ENCODE measurements at places on chromosomes 11 and 22.
A peak's percentile ranks its signal among the peaks of the same experiment; 100 is the strongest.

DNA sequence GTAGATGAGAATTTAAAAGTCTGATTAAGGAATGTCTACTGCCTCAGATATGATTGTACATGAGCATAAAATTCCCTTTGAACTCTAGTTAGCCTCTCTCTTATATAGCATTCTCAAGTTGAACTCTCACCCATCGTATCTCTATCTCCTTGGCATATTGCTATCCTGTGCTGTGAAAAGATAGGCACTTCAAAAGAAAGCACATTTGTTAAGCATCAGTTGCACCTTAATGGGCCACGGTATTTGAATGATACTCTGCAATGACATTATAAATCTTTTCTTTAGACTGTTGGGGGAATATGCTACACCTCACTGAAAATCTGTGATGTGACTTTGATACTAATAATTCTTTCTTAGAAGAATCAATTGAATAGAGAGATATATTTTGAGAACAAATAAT is 570.7 kb downstream of the JRKL start:
- no peak for DNase-seq

DNA sequence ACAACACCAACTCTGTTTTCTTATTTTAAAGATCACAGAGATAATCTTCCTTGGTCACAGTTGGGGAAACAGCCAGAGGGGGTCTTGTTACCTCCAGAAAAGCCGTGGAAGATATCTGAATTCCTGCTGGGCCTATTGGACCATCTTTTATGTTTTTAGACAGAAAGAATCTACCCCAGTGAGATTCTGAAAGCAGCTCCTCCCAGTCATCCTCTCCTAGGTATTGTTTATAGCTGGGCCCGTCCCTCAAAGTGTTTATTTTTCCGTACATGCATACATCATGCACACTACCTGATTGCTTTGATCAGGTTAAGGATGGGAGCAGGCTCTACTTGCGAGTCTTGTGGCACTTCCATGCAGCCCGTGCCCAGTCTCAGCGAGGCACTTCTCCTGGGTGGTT is 742.4 kb downstream of the NTM start:
- DNase-seq, result no peak

GRCh38 chr22:28843633-28844032 is 39.7 kb upstream of the ZNRF3 start:
- DNase-seq, result no peak

DNA sequence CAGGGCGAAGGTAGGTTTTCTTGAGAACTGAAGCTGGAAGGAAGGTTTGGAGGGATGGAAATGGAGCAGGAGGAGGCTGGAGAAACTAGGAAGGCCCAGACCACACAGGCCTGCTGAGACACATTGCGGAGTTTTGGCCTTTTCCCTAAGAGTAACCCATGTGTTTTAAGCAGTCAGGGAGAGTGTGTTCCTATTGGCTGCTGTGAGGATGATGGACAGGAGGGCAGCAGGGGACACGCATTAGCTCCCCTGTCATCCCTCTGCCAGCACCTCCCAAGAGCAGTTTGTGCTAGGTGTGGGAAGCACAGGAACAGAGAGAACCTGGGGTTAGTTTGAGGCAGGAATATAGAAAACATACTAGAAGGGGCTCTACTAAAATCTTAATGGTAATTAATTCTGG is 842.1 kb downstream of the TBC1D22A start:
- no peak for DNase-seq

- DNase-seq, result no peak
Measured at GRCh38 chr22:25156736-25157135, 42.9 kb upstream of the CRYBB3 start.

GRCh38 chr11:83014951-83015350 is 56.7 kb downstream of the RAB30 start:
- DNase-seq, result no peak

GRCh38 chr22:39248254-39248653 is 3.5 kb upstream of the PDGFB start:
- DNase-seq, result no peak

- no peak for DNase-seq
Measured at GRCh38 chr11:78791964-78792363, 217.3 kb upstream of the NARS2 start.

- DNase-seq, result no peak
Measured at GRCh38 chr11:82458761-82459160, 274.9 kb downstream of the FAM181B start.

GRCh38 chr11:116707161-116707629 is 65.6 kb downstream of the BUD13 start:
- DNase-seq, result no peak

- no peak for DNase-seq
Measured at GRCh38 chr11:77269484-77270123, 31.9 kb downstream of the GDPD4 start.

GRCh38 chr11:43542750-43543712 is 137.5 kb upstream of the HSD17B12 start:
- DNase-seq, result no peak

- no peak for DNase-seq
Measured at GRCh38 chr11:21258414-21258813, 589.0 kb downstream of the NELL1 start.

GRCh38 chr22:32088084-32088483 is 45.0 kb downstream of the SLC5A1 start:
- DNase-seq, result no peak

DNA sequence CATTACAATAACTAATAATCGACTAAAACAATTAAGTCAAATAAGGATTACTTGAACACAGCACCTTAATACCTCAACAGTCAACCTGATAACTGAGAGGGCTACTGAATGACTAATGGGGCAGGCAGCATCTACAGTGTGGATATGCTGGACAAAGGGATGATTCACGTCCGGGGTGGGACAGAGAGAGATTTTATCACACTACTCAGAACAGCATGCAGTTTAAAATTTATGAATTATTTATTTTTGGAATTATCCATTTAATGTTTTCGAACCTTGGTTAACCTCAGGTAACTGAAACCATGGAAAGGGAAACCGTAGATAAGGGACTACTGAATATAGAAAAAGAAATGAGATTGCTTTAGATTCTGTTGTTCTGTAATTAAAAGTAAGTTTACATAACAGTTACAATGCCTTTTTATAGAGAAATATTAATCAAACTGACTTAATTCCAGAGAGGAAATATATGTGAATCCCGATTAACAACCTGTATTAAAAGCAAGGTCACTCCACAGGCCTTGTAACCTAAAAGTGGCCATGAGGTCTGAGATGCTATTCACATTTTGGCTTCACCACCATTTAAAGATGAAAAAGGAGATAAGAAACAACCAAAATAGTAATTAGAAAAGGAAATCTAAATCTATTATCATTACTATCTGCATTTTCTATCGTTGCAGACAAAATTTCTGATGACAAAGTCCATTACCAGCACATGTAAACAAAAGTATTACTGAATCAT is 119.0 kb upstream of the TP53AIP1 start:
- no peak for DNase-seq

DNA sequence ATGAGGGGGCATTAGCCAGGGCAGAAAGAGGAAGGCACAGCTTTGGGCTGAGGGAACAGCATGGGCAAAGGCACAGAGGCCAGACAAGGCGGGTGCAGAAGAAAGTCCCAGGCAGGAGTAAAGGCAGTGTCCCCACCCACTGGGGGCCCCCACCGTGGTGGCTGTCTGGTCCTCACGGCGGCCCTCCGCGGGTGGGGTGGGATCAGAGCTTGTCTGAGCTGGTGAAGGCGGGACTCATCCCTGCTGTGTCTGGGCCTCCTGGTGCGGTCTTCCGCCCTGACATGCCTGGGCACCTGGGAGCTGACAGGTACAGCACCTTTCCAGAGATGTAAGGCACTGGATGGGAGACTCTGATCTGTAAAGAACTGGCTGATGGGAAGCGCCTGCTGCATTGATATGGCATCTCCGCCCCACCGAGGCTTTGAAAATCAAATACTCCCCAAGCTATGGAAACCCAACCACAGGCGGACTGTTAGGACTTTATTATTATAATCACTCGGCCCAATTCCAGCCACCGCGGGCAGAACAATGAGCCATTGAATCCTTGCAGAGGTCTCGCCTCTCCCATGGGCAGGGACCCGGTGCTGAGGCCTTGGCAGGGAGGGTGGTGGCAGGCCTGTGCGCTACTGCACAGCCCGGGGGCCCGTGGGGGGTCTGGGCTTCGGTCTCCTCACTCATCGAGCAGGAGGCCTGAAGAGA is 14.2 kb upstream of the GNB1L start:
- DNase-seq, result no peak

DNA sequence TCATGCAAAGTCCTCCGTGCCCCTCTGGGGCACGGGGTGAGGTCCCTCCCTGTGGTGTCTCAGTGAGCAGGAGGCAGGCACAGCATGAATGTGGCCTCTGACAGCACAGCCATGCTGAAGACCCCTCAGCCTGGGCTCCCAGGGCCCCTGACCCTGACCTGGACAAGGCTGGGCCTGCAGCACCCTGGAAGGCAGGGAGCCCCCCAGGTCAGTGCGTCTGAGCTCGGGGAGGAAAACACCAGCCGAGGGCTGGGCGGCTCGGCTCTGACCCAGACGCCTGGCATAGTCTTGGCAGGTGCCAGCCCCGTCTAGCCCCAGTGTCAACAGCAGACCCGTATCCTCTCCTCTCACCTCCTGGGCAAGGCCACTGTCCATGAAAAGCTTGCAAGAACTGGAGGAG is 1276.6 kb downstream of the BRD1 start:
- no peak for DNase-seq

- DNase-seq, result peak; percentile 90
Measured at GRCh38 chr11:119106564-119107537, at the start of gene C2CD2L. TSS of gene C2CD2L (plus strand) at chr11:119107344. CDS start at chr11:119107742, 398 bp downstream.

DNA sequence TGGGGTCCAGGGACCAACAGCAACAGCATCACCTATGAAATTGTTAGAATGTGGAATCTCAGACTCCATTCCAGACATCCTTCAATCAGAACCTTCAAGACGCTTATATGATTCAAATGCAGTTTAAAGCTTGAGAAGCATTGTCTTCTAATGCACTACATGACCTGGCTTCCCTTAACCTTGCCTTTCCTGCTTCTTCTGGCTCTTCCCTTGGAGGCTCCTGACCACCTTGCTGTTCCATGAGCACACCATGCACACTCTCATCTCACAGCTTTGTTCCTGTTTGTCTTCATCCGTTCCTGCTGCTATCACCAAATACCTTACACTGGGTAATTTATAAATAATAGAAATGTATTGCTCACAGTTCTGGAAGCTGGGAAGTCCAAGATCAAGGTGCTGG is 26.1 kb downstream of the ZC3H12C start:
- DNase-seq, result no peak

DNA sequence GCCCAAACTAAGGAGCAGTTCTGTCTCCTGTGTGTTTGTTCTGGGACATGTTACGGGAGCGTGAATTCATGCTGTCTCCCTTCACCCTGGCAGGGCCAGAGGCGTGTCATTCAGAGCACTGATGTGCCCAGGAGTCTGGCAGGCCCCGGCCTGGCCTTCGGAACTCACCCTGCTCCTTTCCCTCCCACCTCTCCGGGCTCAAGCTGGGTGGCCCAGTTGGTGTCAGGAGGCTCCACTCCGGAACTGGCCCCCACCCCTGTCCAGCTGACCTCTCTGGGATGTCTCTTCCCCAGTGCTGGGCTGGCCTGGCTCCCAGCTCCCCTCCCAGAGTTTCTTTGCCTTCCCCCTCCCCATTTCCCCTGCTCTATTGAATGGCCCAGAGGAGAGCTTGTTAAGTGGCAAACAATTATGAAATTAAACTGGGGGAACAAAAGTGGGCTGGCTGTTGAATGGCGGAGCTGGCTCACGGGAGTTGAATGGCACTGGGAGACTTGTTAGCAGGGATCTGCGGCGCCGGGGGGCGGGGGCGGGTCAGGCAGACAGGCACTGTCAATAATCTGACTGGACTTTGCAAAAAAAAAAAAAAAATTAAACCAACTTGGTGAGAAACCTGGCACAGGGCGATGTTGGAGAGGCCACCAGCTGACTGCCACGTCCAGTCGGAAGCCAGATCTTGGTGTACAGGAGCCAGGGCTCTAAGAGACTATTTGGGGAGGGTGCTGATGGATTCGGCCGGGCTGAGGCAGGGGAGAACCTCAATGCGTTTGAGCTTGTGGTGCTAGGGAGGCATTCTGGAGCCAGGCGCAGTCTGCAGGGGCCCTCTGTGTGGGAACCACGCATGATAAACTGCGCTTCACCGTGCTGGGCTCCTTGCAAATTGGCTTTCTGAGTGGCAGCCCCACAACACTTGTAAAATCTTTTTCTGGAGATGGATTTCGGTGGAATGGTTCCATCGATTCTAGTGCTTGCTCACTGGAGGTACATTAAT is 1.3 kb downstream of the MPPED1 start:
- no peak for DNase-seq

- peak; percentile 65 for DNase-seq
Measured at GRCh38 chr22:26589845-26590736, at the start of gene TPST2. TSS of gene TPST2 (minus strand) at chr22:26590132. CDS start at chr22:26541630, 48,502 bp downstream.

DNA sequence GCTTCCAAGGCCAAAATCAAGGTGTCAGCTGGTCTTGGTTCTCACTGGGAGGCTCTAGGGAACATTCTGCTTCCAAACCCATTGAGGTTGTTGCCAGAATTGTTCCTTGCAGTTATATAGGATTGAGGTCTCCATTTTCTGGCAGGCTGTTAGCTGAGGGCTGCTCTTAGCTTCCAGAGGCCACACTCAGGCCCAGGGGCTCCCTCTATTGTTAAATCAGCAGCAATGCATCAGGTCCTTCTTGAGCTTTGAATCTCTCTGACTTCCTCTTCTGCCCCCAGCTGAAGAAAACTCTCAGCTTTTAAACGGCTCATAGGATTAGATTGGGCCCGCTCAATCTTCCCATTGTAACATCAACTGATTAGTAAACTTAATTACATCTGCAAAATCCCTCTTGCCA is 39.3 kb upstream of the BSX start:
- DNase-seq, result peak; percentile 41

- DNase-seq, result no peak
Measured at GRCh38 chr11:70490723-70491558, 92.6 kb downstream of the CTTN start.

GRCh38 chr11:120719348-120719747 is 207.8 kb downstream of the GRIK4 start:
- no peak for DNase-seq

DNA sequence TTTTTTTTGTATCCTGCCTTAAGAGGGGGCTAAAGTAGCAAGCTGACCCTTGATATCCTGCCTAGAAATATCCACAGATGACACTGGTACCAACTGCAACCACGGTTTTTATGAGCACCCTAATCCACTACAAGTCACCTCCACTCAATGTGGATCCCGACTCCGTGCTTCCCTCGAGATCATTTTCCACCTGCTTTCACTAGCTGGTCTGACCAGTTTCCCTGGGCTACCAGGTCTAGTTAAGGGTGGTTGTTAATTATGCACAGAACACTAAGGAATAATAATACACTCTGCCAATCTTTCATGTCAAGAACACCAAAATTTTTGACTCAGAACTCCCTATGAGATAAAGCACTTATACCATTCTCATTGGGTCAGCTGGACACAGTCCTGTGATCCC is 82.3 kb downstream of the ABTB2 start:
- DNase-seq, result no peak

- DNase-seq, result no peak
Measured at GRCh38 chr22:22450343-22450839, 58.2 kb downstream of the ZNF280B start.

GRCh38 chr11:9575260-9576240 is 2.1 kb downstream of the WEE1 start:
- DNase-seq, result peak; percentile 85

Data from fibroblast of gingiva (primary cell).